ENCODE measurements at places on chromosomes 16 and 17. TPM values are rescaled to one million over a fixed set of nuclear protein-coding genes. Genes with fewer than 3 reads are reported as not detected.

Gene AMZ2
- 52.7 TPM for total RNA-seq

Gene KRT13
- total RNA-seq = not detected

Gene FMNL1
- total RNA-seq = 3.3 TPM

Gene GPR142
- not detected for total RNA-seq

Gene JPT2
- total RNA-seq = 34.8 TPM

Gene SPAG9
- 40.8 TPM for total RNA-seq

Gene TUBB3
- total RNA-seq = 110 TPM

Gene BCL6B
- total RNA-seq = 0.35 TPM

Gene SLC5A11
- total RNA-seq = not detected

Gene OTOA
- not detected for total RNA-seq

Gene WNT9B
- total RNA-seq = not detected

Gene DNASE1L2
- 0.26 TPM for total RNA-seq

Gene ZNF385C
- total RNA-seq = not detected

Data from pericardium fibroblast (primary cell).